Amniotic stem cell (primary cell): ENCODE measurements at places on chromosomes 12 and 14.

GRCh38 chr12:127981875-127982274 is 285.1 kb upstream of the TMEM132C start:
- no peak for DNase-seq

GRCh38 chr12:18368594-18368993 is 107.3 kb downstream of the PIK3C2G start:
- DNase-seq = no peak

DNA sequence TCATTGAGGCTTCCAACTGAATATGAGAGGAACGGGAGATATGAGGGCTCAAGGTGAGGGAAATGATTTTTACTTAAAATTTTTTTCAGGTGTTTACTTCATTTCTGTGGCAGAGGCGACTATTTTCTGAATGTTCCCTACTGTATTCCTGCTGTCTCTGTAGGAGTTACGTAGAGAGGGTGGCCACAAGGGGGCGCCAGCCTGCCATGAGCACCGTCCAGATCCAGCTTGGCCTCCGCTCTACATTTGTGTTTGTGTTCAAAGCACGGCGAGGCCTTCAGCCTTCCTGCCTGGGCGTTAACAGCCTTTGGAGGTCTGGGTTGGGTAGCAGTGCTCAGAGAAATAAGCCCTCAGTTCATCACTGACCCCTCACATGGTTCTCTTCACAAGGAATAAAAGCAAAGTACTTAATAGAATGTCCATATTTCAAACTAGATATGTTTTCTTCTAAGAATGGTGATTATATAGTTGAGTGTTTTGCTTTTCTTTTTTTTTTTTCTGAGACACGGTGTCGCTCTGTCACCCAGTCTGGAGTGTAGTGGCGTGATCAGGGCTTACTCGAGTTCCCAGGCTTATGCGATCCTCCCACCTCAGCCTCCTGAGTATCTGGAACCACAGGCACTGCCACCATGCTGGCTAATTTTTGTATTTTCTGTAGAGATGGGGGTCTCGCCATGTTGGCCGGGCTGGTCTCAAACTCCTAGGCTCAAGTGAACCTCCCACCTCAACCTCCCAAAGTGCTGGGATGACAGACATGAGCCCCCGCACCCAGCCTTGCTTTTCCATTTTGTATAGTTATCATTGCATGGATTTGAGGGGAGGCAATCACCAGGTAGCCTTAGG is 22.3 kb downstream of the CKB start:
- DNase-seq = peak; percentile 79

DNA sequence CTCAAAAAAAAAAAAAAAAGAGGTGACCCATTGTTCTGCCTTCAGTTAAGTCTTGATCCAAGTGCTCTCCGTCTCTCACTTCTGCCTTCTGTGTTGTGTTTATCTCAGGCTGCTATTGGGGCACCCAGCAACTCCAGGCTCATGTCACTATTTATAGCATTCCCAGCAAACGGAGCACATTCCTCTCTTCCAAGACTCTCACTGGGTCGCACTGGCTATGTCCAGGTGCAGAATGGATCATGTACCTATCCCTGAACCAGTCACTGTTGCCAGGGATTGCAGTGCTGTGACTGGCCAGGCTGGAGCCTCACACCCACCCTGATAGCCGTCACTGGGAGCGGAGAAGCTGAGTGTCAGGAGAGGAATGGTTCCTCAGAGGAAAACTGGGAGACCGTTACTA is 31.2 kb downstream of the RHOF start:
- no peak for DNase-seq
